ENCODE measurements at places on chromosomes 6 and 20. TPM values are rescaled to one million over a fixed set of nuclear protein-coding genes. Genes with fewer than 3 reads are reported as not detected.

GRCh38 chr6:140644017-140644416, 1269.6 kb upstream of the CITED2 start:
- DNase-seq, result no peak

GRCh38 chr6:6319952-6320811, at the start of gene F13A1:
TSS of gene F13A1 (minus strand) at chr6:6320662. CDS start at chr6:6318664, 1,998 bp downstream.
- no peak for DNase-seq

- no peak for DNase-seq
Observed at GRCh38 chr20:36274181-36274841, 31.8 kb upstream of the DLGAP4 start.

DNA sequence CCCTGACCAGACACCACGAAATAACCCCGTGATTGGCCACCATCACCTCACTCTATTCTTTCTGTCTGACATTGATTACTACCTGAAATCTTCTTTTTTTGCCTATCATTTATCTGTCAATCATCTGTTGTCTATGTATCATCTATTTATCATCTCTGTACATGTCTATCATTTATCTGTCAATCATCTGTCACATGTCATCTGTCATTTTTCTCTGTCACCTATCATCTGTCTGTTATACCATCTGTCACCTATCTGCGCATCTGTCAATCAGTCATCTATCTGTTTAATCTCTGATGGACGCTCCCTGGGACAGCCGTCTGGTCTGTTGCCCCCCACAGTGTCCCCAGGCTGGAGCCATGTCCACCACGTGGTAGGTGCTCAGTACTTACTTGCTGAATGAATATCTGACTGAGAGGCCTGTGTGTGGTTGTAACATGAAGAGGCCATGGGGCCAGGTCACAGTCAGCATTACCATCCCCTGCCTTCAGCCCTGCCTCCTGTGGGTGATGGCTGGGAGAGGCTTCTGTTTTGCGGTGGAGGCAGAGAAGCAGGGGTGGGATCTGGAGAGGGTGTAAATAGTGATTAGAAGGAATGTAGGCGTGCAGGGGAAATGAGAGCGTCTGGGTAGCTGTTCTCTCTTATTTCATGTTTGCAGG, 302.7 kb downstream of the QKI start:
- no peak for DNase-seq

TMC2 gene
- 0.11 TPM for polyA plus RNA-seq

OXT gene
- polyA plus RNA-seq, result not detected

SNAI1 gene
- 9.8 TPM for polyA plus RNA-seq

NQO2 gene
- 60.1 TPM for polyA plus RNA-seq

ARG1 gene
- polyA plus RNA-seq, result 0.98 TPM

PCMTD2 gene
- polyA plus RNA-seq, result 131 TPM
